ENCODE measurements at places on chromosomes 1 and 21.

- no peak overlapping the region for H3K4me3 ChIP-seq
- no peak for DNase-seq
- H3K27me3 ChIP-seq, result no peaks in the 10 kb centered on the region
- no peak overlapping the region for H3K27ac ChIP-seq
- peaks cover 18% of the 10 kb centered on the region for H3K4me1 ChIP-seq
These were observed 3.1 kb downstream of the ACAP3 start for GRCh38 chr1:1304331-1305299.

DNA sequence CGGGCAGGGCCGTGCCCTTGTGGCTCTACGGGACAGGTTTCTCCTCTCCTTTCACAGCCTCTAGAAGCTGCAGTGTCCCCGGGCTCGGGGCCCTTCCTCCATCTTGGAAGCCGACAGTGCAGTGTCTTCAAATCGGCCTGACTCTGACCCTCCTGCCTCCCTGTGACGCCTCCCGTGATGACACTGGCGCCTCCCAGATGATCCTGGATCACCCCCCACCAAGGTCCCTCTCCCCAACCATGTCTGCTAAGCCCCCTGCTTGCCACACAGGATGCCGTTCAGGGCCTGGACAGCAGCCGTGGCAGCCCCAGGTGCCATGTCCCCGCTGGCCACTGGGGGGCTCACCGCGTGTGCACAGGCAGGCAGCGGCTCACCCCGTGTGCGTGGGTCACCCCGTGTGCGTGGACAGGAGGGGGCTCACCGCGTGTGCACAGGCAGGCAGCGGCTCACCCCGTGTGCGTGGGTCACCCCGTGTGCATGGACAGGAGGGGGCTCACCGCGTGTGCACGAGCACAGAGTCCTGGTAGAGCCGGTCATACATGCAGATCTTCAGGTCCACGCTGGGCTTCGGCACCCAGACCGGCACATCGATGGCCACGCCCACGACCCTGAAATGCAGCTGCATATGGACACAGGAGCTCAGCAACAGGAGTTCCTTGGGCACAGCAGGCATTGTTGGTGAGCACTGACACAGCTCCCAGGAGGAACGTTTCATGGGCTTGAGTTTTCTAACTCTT lies 24.9 kb upstream of the TMEM52 start:
- no peaks in the 10 kb centered on the region for H3K36me3 ChIP-seq
- no peaks in the 10 kb centered on the region for H3K27me3 ChIP-seq
- DNase-seq, result no peak
- no peaks in the 10 kb centered on the region for H3K4me1 ChIP-seq
- H3K27ac ChIP-seq, result no peak overlapping the region
- peak overlapping the region; percentile 37 for H3K4me3 ChIP-seq

- no peaks in the 10 kb centered on the region for H3K4me1 ChIP-seq
- no peak overlapping the region for H3K27ac ChIP-seq
- no peak overlapping the region for H3K4me3 ChIP-seq
- no peak for DNase-seq
These were observed 47.8 kb downstream of the AZIN2 start for GRCh38 chr1:33128781-33129180.

DNA sequence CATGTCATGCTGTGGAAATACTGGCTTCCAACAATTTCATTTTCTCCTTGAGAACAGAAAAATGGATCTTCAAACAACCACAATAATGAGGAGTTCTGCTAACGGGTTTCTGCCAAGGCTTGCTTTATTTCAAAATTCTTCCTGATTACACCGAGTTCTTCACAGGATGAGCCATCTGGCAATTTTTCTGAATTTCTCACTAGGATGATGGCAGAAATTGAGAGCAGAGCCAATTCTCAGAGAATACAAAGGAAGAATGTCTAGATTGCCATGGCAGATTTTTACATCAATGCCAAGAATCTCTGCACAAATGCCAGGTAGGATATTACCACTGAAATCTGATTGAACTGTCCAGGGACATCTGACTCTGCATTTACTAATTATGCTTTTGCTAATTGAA lies 619.0 kb upstream of the CHRM3 start:
- H3K4me3 ChIP-seq, result no peak overlapping the region
- no peak for DNase-seq
- no peaks in the 10 kb centered on the region for H3K36me3 ChIP-seq
- H3K4me1 ChIP-seq, result no peaks in the 10 kb centered on the region

DNA sequence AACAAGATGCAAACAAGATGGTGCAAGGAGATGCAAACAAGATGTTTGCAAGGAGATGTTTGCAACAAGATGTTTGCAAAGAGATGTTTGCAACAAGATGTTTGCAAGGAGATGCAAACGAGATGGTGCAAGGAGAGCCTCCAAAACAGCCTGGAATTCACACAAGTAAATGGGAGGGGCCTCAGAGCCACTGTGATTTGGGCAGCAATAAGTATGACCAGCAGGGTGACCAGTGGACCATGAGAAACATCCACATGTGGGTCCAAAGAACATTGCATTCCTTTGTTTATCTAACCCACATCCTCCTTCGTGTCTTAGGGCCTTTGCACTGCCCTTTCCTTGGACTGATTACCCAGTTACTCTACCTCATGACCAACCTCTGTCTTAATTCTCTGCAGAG lies 162.9 kb downstream of the PLPP3 start:
- no peak for DNase-seq
- no peaks in the 10 kb centered on the region for H3K27me3 ChIP-seq
- H3K36me3 ChIP-seq, result no peaks in the 10 kb centered on the region
- H3K27ac ChIP-seq, result no peak overlapping the region
- no peaks in the 10 kb centered on the region for H3K4me1 ChIP-seq

DNA sequence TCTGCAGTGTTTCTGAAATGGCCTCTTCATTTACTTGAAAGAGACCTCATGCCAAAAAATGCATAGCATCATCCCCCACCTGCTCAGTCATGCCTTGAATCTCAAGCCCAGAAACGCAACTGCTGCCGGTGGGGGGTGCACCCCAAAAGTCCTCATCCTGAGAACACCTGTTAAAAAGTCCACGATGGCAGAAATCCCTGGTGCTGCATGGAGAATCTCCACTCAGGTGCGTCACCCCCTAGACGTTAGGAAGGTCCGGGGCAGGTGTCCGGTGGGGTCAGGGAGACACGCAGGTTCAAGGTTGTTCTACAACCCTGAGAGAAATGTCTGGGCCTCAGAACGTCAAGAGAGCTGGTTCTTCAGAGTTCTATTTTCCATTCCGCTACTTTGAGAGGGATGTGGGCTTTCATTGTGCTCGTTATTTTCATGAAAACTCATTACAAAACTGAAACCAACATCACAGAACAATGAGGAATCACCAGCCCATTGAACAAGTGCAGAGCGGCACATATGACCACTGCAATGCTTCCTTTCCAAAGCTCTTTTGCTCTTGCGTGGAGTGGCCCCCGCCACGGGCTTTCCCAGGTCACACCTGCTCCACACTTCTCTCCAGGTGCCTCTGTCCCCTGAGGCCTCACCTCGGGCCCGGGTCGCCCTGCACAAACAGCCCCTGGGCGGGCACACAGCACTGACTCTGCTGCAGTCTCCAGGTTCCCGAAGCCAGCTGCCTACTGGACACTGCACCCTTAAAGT lies 201.9 kb downstream of the TOMM20 start:
- H3K27ac ChIP-seq, result no peak overlapping the region
- H3K27me3 ChIP-seq, result no peaks in the 10 kb centered on the region
- no peaks in the 10 kb centered on the region for H3K36me3 ChIP-seq
- no peak for DNase-seq
- H3K4me3 ChIP-seq, result no peak overlapping the region

- no peak overlapping the region for H3K4me3 ChIP-seq
- H3K27me3 ChIP-seq, result peaks cover 9% of the 10 kb centered on the region
- H3K36me3 ChIP-seq, result no peaks in the 10 kb centered on the region
- peaks cover 12% of the 10 kb centered on the region for H3K4me1 ChIP-seq
- H3K27ac ChIP-seq, result no peak overlapping the region
These were observed 4.9 kb downstream of the TRIM17 start for GRCh38 chr1:228411548-228412430.

DNA sequence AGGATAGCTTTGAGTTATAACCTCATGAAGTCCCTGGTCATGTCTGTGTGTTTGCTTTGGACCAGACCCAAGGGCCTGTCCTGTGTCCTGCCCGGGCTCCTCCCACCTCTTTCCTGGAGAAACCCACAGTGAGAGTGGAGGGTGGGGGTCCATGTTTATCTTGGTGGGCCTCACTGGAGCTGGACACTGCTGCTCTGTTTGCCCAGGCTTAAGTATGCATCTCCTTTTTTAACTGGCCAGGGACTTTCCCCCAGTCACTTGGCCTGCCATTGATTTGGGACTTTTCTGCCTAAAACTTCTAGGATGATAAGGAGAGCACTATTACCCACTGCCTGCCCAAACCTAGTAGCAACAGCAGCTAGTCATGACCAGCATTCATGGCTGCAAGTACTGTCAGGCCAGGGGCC lies 49.8 kb downstream of the DDR2 start:
- H3K4me3 ChIP-seq, result no peak overlapping the region
- H3K4me1 ChIP-seq, result no peaks in the 10 kb centered on the region
- no peaks in the 10 kb centered on the region for H3K36me3 ChIP-seq
- no peaks in the 10 kb centered on the region for H3K27me3 ChIP-seq

DNA sequence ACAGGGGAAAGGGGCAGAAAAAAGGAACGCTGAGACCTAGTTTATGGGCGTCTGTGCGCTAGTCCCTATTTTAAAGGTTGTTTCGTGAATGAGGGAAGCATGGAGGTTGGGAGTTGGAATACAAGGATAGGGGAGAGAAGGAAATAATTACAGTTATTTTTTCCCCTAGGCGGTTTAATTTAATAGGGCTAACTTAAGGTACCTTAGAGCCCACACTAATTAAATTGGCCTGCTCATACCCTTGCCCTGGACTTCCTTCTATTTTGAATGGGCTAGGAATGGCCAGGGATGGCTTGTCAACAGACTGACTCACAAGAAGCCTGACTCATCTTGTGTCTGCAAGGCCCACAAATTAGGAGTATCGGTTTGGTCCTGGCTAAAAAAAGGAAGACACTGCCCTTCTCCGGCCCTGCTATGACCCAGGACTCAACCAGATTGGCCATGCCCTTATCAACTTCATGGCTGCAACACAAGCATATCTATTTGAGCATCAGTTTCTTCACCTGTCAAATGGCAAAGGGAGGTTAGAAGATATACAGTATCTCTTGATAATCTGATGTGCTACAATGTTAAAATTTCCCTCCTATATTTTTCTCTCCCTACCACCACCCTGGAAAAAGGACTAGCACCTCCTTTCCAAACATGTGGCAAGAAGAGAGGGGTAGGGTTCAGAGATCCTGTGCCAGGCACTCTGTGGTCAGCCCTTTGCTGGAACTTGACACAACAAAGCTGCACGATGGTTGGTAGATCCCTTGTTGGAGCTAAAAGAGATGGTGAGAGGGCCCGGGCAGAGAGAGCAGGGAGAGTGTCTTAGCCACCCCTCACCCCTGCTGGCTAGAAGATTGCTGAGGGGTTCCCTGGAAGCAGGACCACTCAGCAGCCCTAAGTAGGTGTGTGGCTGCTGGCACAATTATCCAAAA lies 2.2 kb upstream of the SSBP3 start:
- H3K27me3 ChIP-seq, result no peaks in the 10 kb centered on the region
- no peak for DNase-seq
- H3K4me3 ChIP-seq, result no peak overlapping the region

- no peak overlapping the region for H3K27ac ChIP-seq
- no peaks in the 10 kb centered on the region for H3K36me3 ChIP-seq
- no peak overlapping the region for H3K4me3 ChIP-seq
- no peaks in the 10 kb centered on the region for H3K27me3 ChIP-seq
- H3K4me1 ChIP-seq, result no peaks in the 10 kb centered on the region
These were observed 360.2 kb downstream of the HHIPL2 start for GRCh38 chr1:222187566-222188332.

- no peak overlapping the region for H3K27ac ChIP-seq
- H3K36me3 ChIP-seq, result no peaks in the 10 kb centered on the region
- H3K4me3 ChIP-seq, result peak overlapping the region; percentile 80
- no peaks in the 10 kb centered on the region for H3K4me1 ChIP-seq
- DNase-seq, result no peak
- no peaks in the 10 kb centered on the region for H3K27me3 ChIP-seq
These were observed 816 bp downstream of the EDEM3 start for GRCh38 chr1:184753608-184754475.

DNA sequence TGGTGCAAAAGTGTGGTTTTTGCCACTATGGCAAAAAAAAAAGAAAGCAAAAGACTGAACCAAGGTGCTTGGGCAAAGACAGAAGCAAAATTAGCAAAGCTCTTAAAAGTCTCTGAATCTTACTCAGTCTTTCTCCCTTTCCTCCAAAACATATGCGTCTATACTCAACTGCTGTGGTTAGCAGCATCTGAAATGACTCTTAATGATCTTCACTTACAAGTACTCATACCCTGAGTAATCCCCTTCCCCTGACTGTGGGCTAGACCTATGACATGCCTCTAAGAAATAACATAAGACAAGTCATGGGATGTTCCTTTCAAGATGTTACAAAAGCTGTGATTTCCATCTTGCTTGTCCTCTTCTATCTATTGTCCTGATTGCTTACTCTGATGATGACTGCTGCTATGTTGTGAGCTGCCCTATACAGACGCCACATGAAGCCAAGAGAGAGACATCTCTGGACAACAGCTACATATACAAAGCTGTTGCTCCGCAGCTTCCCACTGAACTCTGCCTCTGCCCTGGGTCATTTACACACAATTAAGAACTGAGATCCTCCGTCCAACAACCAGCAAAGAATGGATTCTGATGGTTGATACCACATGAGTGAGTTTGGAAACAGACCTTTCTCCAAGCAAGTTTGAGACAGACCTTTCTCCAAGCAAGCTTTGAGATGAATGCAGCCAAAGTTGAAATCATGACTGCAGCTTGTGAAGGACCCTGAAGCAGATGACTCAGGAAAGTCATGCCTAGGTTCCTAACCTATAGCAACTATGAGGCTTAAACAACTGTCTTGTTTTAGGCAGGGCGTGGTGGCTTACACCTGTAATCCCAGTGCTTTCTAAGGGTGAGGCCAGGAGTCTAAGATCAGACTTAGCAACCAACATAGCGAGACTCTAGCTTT lies 55.2 kb downstream of the PUM1 start:
- no peak for DNase-seq
- H3K27me3 ChIP-seq, result no peaks in the 10 kb centered on the region
- no peaks in the 10 kb centered on the region for H3K4me1 ChIP-seq
- peaks cover 3% of the 10 kb centered on the region for H3K36me3 ChIP-seq

DNA sequence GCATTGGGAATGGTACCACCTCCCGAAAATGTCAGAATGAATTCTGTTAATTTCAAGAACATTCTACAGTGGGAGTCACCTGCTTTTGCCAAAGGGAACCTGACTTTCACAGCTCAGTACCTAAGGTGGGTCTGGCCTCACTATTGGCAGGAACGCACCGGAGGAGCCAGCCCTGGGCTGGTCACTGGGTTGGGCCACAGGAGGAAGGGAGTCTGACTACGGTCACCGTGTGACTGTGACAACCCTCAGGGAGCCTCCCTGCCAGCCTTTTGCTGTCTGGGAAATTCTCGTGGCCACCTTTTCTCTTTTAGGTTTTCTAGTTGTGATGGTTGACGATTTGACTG lies 2.2 kb downstream of the IL10RB start:
- H3K36me3 ChIP-seq, result no peaks in the 10 kb centered on the region
- no peak overlapping the region for H3K4me3 ChIP-seq
- 0 out of 2 replicates have a peak, but pooled peaks cover 1% of the 10 kb centered on the region for H3K4me1 ChIP-seq
- no peak for DNase-seq
- H3K27ac ChIP-seq, result no peak overlapping the region
- no peaks in the 10 kb centered on the region for H3K27me3 ChIP-seq

All from iPS DF 6.9 (cell line).